OCI-LY7 (cell line): ENCODE measurements at places on chromosomes 2 and 18.
A peak's percentile ranks its signal among the peaks of the same experiment; 100 is the strongest.

GRCh38 chr18:39435996-39436395 lies 1870.4 kb upstream of the CELF4 start:
- DNase-seq: no peak

- DNase-seq: no peak
Measured at GRCh38 chr18:22026889-22027288, 142.5 kb upstream of the GATA6 start.

DNA sequence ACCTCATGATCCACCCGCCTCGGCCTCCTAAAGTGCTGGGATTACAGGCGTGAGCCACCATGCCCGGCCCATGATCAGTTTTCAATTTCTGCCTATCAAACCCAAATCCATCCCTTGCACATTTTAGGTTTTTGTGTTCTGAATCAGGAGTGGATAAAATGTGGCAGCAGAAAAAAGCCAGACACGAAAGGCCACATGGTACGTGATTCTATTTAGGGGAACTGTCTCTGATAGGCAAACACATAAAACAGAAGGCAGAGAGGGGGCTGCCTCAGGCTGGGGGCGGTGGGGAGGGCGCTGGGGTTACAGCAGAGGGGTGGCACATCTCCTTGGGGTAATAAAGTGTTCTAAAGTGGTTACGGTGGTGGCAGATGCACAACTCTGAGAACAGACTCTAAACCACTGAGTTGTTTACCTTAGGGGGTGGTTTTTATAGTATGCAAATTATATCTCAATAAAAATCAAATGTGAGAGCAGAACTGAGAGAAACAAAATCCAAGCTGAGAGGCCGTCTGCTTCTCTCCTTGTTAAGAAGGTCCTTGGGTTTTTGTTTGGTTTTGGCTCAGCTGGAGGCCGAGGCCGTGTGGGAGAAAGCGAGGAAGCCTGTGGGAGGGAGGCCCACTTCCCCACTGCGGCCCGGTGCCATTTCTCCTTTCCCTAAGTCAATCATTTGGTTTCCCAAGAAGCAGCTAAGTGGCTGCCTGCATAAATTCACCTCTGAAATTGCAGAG lies 78.0 kb downstream of the SOWAHC start:
- DNase-seq: no peak

- no peak for DNase-seq
Measured at GRCh38 chr2:67008155-67008554, 389.0 kb upstream of the ETAA1 start.

DNA sequence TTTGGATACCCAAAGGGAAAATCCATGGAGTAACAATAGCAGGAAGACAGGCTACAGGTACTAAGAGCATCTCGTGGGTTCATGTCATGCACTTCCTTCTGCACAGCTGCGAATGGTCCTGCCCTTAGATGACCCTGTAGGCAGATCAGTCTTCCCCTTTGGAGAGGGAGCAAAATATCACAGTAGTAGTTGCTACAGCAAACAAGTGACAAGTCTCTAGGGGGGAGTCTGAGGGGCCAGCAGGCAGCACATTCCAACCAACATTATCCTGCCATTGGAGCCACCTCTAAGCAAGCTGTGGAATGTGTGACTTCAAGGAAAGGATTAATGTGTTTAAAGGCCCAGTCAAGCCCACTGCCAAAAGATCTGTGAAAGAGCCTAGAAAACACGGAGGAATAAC lies 273.2 kb upstream of the PARD3B start:
- DNase-seq: no peak

DNA sequence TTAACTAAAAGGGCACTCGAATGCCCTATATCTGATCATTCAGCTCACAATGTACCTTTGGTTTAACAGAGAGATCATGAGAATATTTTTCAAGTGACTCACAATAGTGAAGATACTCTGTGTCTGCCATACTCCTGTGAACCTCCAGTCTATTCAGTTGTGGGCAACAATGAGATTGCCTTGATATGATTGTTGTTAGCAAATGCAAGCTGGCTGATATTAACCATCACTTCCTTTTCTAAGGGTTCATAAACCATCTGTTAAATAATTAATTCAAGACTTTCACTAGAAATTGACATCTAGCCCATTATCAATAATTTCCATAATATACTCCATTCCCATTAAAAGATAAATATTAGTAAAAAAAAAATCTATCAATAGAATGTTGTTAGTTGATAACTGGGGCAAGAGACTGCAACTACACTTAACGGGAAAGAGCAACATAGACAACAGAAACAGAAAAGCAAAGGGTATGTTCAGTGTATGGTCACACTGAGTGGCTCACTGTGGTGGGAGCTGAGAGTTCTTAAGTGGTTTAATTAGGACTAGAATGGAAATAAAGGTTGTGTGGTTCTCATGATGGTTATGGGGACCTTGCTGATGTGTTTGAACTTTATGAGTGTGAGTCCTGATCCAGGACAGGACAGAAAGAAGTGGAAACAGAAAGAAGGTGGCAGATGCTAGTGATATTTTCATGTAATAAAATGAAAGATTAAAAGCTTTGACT lies 11.9 kb downstream of the IL18RAP start:
- no peak for DNase-seq

GRCh38 chr18:55328301-55328700 lies 259.7 kb downstream of the TCF4 start:
- no peak for DNase-seq

DNA sequence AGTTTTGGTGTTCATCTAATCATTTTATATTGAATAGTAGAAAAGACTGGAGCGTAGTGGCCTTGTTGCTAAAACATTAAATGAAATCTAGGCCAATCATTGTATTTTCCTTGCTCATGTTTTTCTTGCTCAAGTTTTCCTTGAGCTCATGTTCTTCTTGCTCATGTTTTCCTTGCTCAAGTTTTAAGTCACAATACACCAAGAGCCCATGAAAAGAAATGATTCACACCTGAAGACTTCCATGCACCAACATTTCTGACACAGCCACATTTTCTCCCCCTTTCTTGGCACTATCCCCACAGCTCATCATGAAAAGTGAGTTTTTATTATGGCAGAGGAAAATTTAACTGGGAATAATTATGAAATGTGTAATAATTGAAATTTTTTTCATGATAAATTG lies 92.0 kb downstream of the LRP1B start:
- no peak for DNase-seq

GRCh38 chr2:39608686-39609441 lies 56.9 kb upstream of the TMEM178A start:
- DNase-seq: no peak

DNA sequence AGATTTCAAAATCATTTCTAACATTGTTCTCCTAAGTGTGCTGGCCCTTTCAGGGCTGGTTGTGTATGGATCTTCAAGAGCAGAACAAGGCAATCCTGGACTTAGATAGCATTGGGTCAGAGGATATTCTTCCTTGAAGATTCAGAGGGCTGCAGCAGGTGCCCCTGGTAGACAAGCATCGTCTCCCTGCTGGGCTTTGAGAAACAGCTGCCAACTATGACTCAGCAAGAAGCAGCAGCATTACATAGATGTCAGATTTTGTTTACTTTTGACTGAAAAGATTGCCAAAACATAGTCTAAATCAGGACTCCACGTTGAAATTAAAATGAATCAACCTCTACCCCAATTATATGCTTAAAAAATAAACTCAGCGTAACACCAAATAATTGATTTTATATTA lies 618.8 kb downstream of the SOCS6 start:
- DNase-seq: no peak

- DNase-seq: no peak
Measured at GRCh38 chr2:25529034-25529433, 144.3 kb downstream of the DTNB start.

DNA sequence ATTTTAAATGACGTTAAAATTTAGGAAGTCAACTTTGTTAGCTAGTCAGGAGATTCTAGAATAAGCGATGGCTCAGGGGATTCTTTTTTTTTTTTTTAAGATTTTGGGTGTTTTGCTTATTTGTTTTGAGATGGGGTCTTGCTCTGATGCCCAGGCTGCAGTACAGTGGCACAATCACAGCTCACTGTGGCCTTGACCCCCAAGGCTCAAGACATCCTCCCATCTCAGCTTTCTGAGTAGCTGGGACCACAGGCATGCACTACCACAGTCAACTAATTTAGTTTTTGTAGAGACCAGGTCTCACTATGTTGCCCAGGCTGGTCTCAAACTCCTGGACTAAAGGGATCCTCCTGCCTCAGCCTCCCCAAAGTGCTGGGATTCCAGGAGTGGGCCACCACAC lies 16.9 kb downstream of the ATL2 start:
- DNase-seq: no peak

DNA sequence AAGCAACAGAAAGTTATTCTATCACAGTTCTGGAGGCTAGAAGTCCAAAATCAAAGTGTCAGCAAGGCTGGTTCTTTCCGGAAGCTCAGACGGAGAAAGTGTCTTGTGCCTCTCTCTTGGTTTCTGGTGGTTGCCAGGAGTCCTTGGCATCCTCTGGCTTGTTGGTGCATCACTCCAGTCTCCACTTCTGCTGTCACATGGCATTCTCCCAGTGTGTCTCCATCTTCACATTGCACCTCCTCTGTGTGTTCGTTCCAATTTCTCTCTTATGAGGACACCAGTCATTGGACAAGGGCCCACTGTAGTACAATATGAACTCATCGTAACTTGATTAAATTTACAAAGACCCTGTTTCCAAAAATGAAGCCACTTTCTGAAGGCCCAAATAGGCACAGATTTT lies 175.4 kb upstream of the ATP5MC3 start:
- DNase-seq: no peak

- peak; percentile 93 for DNase-seq
Measured at GRCh38 chr2:157404363-157404762, 39.5 kb downstream of the CYTIP start.

DNA sequence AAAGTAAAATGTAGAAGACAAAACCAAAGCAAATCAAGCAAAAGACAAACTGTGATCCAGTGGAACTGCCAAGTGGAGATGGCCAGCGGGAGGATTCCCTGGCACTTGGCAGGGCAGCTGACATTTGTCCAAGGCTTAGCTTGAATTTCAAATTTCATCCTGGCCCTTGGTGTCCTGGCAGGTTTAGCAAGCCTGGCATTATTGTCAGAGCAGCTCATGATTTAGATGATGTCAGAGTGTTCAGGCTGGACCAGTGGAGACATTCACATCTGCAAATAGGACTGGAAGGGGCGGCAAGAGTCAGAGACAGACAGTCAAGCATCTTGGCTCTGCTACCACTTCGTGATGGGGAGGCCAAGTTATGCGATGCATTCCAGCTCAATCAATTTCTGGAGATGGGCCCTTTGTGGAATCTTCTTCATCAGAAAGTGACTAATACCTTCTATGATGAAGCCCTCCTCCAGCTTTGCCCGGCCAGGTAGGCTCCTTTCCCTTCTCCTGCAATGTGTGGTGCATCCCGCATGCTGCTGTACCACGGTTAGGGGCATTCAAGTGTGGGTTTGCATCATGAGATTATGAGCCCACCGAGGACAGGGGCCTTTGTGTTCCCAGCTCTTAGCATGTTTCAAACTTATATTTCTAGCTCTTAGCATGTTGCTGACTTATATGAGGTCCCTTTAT lies 199.7 kb downstream of the ANKRD30B start:
- no peak for DNase-seq

- DNase-seq: no peak
Measured at GRCh38 chr2:116761864-116762263, 1052.6 kb upstream of the DDX18 start.

GRCh38 chr2:19843992-19844515 lies 57.7 kb downstream of the TTC32 start:
- no peak for DNase-seq

DNA sequence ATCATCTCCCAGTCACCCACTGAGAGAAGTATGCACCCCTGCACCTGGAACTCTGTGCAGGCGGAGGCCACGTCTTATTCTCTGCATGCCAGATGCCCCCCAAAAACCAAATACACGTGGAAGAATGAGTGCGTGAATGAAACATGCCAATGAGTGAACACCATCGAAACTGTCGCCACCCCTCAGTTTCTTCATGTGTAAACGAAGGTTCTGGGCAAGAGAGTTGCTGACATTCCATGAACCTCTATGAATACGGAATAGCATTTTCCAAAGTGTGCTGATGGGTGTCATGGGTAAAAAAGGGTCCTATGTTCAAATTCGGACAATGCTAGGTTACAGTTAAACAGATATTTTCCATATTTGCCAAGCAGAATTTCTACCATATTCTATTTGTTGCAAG lies 19.8 kb downstream of the FER1L5 start:
- DNase-seq: no peak

GRCh38 chr2:6780765-6781274 lies 84.9 kb downstream of the CMPK2 start:
- peak; percentile 89 for DNase-seq

- no peak for DNase-seq
Measured at GRCh38 chr2:166773308-166773949, 114.9 kb upstream of the XIRP2 start.

GRCh38 chr2:204108330-204108751 lies 171.8 kb downstream of the ICOS start:
- peak; percentile 49 for DNase-seq

DNA sequence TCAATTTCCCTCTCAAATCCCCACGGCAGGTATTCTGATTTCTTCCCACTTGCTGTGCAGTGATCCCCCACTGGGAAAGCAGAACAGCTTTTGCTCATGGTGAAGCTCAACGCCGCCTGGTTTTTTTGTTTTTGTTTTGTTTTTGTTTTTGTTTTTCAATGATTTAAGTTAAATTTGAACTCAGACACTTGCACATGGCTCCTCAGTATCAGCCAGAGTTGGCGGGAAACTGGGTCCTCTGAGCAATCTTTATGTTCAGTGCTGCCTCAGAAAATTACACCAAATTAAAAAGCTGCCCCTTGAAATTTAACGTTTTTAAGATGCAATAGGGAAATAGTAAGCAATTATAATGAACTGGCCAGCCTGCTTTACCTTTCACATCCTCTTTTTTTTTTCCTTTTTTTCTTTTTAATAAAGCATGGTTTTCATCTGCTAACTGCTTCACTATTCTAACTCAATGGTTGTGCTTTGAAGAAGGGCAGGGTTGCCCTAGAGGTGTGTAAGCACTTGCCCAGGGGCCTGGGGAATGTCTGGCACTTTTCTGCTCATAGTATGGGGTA lies 277.0 kb upstream of the HNRNPA3 start:
- no peak for DNase-seq

DNA sequence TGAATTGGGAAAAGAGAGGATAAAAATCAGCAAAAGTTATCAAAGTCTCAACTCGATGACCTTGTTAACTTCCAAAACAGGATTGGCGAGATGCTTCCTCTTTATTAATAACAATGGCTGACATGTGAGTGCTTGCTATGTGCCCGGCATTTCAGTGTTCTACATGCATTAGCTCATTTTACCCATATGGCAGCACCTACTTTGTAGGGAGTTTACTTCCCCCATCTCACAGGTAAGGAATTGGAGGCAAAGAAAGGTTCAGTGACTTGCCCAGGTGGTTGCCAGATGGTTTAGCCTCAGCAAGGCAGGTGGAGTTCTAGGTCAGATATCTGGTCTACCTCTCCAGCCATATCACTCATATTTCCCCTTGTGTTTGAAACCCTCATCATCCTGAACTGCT lies 12.4 kb downstream of the TFCP2L1 start:
- no peak for DNase-seq

GRCh38 chr18:68985172-68985820 lies 187.4 kb downstream of the CCDC102B start:
- DNase-seq: no peak

GRCh38 chr2:128027278-128027800 lies 520 bp downstream of the SAP130 start:
- DNase-seq: peak; percentile 98
